ENCODE measurements at places on chromosomes 13 and 19.

DNA sequence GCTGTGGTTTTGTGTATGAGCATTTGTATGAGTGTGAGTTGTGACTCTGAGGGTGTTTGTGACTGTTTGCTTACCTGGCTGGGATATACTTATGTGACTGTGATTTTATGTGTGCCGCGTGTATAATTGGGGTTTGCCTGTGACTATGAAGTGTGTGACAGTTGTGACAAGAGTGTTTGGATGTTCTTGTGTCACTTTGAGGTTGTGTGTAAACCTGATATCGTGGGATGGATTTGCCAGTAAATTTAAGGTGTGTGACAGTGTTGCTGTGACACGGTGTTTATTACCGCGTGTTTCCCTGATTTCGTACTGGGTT is 442 bp downstream of the ZNF420 start:
- no peak for DNase-seq

DNA sequence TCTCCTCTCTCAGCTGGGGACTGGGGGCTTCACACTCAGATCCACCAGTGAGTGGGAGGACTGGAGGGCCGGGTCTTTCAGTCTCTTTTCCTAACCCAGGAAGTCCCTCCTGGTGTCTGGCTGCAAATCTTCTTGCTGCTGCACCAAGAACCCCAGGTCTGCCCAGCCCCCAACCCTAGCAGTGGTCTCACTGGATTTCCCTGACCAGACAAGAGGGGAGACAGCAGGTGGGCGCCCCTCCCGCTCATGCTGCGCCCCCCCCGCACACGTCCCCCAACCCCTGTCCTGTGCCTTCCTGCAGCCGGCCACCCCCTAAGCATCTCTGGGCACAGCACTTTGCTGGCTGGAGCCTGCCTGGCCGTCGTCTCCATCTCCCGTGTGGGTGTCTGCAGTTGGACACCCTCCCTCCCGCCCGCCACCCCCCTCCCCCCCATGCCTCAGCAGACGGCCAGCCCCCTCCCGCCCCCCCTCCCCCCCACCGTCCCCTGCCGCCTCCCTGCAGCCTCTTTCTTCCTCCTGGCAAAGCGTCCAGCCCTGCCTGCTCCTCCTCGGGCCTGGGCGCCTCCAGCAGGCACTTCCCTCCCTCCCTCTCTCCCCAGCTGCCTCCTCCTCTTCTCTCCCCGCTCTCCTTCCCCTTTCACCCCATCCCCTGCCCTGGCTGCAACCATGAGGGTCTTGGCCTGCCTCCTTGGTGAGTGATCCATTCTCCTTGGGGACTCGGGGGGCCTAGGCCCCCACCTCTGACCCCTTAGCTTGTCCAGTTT is at the start of gene SSC5D:
Gene SSC5D (plus strand): TSS at position 513 of the 764 bp plus-strand sequence. CDS start 154 bp downstream, at position 667.
- no peak for DNase-seq

DNA sequence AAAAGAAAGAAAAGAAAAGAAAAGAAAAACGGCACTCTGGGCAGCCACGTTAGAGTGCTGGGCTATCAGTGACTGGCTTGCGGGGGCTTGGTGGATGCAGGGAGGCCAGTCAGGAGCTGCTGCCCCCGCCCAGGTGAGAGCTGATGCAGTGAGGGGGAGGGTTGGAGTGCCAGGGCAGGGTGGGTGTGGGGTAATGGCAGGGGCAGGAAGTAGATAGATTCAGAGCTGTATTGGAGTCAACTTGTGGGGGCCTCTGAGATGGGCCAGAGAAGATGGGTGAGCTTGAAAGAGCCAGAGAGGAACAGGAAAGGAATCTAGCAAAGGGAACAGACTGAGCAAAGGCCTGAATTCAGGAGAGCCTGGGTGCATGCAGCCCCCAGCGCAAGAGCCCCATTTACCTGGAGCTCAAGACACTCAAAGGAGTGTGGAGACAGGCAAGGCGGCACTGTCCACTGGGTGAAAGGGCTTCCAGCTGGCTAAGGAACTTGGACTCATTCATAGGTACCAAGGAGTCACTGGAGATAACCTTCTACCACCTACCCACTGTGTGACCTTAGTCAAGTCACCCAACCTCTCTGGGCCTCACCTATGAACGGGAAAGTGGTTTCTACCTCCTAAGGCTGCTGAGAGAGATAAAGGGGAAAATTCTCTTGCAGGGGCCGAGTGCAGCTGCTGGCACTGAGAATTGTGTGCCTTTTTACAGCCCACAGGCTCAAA is 20.2 kb downstream of the VSTM2B start:
- no peak for DNase-seq

DNA sequence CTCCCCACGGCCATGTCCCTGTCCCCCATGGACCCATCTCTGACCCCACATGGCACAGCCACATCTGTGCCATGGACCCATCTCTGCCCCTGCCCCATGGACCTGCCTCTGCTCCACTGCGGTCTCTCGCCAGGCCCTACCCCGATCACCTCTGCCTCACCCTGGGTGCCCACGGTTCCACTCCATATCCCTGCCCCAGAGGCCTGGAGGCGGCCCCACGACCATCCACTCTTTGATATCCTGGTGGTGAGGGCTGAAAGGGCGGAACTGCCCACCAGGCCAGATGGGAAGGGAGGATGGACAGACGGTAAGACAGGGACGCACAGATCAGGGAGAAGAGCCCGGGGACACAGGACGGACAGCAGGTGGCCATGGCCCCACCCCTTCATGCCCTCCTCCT is 327 bp downstream of the PTGER1 start:
- no peak for DNase-seq

- DNase-seq, result no peak
These were observed 1518.4 kb downstream of the UQCRFS1 start for GRCh38 chr19:27694361-27695055.

DNA sequence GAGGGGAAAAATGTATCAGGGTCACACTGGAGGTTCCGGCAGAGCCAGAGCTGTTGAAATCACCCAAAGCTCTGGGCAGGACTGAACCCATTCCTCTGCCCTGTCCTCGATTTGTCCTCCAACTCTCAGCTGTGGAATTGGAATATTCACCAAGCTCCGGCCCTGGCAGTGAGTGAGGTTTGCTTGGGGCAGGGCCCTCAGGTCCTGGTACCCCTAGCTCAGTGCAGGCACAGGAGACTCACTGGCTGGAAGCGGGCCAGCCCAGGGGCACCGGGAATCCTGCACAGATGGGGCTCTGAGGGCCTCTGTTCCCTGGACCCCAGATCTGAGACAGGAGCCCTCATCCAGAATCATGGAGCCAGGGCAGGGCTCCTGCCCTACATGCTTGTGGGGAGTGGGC is 1322.3 kb downstream of the UQCRFS1 start:
- DNase-seq, result no peak

- no peak for DNase-seq
These were observed 242.4 kb upstream of the TMTC4 start for GRCh38 chr13:100917011-100917410.

GRCh38 chr19:4974880-4975469 is 6.1 kb downstream of the KDM4B start:
- no peak for DNase-seq

DNA sequence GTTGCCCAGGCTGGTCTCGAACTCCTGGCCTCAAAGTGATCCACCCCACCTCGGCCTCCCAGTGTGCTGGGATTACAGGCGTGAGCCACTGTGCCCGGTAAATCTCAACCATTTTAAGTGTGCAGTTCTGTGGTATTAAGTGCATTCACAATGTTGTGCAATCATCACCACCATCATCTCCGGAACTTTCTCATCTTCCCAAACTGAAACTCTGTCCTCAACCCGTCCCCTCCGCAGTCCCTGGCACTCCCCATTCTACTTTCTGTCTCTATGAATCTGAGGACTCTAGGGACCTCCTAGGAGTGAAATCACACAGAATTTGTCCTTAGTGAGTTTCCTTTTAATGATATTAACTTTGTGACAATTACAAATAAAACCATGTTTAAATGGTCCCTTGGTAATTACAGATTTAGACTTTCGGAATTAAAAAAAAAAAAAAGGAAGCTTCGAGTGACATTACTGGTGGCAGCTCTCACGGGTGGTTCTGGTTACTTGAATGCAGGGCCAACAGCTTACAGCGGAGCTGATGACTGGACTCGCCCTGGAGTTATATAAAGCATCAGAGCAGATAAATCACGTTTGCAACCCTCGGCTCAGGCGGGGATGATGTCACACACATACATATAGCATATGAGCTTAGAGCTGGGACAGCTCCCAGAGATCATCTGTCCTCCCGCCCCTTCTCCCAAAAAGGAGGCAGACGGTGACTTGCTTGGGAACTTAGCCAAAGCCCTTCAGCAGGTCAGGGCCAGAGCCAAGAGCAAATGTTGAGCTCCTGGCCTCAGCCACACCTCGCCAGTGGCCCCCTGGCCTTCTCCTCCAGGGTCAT is 89.8 kb downstream of the ZNF557 start:
- DNase-seq, result no peak

DNA sequence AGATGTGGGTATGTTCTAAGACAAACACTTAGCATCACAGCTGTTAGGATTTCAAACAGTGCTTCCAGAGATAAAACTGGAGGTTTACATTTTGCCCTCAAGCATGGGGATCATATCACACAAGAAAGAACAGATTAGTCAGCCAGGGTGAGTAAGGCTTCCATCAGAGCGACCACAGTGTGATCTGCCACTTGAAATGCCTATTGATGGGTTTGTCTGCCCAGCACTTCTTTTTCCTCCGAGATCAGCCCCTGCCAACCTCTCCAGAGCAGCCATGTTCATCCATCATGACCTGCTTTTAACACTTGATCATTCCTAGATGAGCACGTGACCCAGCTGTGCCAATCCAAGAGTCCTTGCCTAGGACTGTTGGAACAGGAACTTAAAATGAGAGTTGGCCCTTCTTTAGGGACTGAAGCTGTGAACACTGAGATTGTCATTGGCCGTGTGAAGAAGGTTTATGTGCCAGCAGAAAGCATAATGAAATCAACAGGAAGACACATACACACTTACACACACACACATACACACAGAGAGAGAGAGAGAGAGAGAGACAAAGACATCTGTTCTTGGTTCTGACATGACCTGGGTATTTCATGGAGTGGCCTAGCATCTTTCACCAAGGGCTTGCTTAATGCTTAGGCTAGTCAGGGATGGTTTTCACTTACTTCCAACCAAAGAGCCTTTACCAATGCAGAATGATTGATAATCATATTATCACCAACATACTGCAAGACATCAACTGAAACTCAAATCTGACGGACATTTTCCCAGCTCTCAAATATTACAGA is 5.2 kb upstream of the CEBPG start:
- no peak for DNase-seq

- no peak for DNase-seq
These were observed 314.4 kb upstream of the NBEA start for GRCh38 chr13:34627509-34628208.

GRCh38 chr19:21586311-21587116 is 81.1 kb downstream of the ZNF429 start:
- no peak for DNase-seq

DNA sequence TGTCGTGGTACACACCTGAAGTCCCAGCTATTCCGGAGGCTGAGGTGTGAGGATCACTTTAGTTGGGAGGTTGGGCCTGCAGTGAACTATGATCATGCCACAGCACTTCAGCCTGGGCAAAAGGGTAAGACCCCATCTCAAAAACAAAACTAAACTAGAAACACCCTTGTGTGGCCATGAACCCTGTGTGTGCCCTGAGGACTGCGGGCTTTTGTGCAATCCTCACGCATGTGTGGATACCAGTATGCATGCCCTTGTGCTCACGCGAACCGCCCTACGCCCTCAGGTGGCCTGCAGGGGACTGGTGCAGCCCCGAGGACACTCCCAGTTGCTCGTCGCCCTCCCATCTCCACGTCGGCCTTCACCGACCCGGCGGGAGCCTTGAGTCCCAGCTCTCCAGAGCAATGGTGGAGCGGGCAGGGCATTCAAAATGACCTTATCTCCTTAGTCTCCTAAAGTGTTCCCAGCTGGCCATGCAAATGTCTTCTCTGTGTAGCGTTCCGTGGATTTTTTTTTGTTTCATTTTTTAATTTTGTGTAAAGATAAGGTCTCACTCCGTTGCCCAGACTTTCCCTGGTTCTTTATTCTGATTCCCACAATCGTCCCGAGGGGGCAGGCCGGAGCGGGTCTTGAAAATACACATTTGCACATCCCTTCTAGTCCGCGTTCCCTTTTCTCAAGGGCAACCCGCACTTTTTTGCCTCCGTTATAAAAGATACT is 868 bp upstream of the EGLN2 start:
- peak; percentile 66 for DNase-seq

DNA sequence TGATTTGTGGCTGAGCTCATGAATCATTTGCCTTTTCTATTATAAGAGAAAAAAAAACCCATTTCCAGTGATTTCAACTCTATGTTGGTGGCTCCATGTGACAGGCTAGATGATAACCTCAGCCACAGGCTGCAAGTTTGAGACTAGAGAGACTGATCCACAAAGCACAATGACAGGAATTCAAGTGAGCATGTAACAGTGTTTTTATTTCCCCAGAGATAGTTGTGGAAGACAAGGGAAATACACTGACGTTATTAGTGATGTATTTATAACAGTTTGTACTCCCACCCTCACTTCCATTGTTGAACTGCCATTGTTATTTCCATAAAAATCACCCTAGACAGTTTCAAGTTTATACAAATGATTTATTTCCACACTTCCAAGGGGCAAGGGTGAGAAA is 27.9 kb upstream of the EDNRB start:
- no peak for DNase-seq
